Left forelimb (tissue), 1 donor: ENCODE measurements at places on chromosomes 12 and 14.

- no peak for DNase-seq
Observed at GRCh38 chr12:26846416-26846815, 13.4 kb upstream of the ITPR2 start.

DNA sequence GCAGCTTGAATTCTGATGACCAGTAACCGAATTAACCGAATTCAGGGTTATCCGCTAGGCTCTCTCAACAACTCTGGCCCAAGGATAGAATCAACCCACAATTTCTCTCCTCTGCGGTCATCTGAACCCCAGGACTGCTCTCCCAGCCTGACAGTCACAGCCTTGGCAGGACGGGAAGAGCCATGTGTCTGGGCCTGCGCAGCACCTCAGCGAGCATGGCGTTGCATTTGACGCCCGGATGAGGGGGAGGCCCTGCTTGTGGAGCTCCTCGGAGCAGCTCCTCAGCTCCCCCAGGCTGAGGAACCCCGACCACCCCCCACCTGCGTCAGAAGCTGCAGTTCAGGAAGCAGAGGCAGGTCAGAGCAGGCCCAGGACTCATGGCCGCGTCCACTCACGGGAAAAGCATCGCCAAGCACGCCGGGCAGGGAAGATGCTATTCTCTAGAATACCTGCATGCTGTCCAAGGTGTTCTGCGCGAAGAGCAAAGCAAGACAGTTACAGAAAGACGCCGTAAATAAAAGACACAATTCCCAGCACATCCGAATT is 131.1 kb downstream of the PIWIL1 start:
- no peak for DNase-seq

DNA sequence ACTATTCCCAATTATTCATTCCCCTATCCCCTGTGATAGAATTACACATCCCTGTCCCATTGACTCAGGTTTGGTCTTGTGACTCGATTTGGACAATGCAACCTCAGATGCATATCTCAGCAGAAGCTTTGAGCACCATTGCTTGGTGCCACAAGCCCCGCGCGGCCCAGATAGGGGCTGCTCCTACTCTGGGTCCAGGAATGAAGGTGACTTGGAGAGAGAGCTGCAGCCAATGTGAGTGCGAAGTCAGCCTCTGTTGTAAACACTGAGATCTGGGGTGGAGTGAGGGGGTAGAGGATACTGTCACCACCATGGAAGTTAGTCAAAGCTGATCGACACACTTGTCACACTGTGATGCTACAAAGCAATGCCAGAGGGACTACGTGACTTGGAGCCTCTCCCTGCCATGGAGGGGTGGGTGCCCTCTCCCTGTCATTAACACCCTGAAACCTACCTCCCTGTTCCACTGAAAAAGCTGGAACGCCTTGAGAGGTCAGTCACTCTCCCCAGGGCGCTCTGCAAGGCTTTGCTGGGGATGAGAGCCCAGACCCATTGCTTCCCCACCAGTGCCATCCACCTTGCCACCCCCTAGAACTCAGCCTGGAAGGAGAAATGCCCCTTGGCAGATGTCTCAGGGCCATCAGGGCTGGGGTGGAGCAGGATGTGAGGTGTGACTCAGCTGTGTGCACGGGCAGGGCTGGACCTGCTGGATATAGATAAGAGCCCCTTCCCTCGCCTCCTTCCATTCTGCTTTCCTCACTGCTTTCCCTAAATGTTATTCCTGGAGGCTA is 6.6 kb upstream of the PLEK2 start:
- no peak for DNase-seq

DNA sequence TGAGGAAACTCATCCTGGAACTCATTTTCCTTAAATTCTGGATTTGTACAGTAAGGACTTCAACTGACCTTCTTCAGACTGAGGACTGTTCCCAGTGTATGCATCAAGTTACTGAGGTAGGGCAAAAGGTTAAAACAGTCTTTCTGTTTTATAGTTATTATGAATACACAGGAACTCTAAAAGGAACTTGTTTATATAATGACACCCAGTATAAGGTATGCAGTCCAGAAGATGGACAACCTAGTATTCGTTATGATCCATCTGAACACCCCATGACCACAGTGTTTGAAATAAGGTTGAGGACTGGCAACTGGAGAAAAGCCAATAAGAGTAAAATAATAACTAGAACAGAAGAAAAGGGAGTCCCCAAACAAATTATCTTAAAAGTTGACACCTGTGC is 779.9 kb upstream of the TMEM132C start:
- DNase-seq = no peak

- no peak for DNase-seq
Observed at GRCh38 chr12:27843714-27844245, 63.7 kb upstream of the MANSC4 start.

DNA sequence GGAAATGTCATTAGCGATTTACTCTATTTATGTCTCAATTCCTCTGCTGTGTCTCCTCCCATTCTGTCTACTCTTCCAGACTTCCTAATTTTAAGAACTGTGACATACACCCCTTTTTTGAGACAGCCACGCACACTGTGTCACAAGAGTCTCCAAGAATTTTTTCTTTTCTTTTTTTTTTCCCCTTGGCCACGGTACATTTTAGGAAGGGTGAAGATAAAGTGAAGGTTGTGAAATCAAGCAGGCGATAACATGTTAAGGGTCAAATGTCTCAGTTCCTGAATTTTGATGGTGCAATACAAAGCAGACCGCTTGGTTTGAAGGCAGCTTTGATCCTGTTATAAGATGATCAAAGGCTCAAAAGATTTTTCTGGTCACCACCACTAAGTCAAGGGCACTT is 4.3 kb downstream of the OLR1 start:
- DNase-seq = no peak

DNA sequence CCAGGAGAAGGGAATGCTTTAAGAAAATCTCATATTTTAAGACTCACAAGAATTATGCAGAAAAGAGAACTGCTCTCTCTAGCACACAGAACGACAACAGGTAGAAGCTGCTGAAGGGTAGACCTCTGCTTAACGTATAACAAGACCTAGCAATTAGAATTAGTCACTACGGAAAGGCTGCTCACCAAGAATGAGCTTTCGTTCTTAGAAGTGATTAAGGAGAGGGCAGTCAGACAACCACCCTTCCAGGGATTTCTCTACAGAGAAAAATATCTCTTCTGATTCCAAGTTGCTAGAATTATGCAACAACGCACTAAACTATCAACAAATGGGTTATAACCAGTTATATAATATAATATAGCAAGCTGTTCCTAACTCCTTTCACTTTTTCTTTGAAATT is 18.6 kb downstream of the LRIG3 start:
- no peak for DNase-seq
